NK-92 treated with Interleukin-12 subunit alpha and Interleukin-12 subunit beta, amount 100 ng/mL, for 24 hours (cell line): ENCODE measurements at places on chromosomes 3 and 15.

GRCh38 chr15:28167042-28167441 is 67.9 kb upstream of the OCA2 start:
- DNase-seq: no peak

- no peak for DNase-seq
These were observed 31.0 kb upstream of the DLG1 start for GRCh38 chr3:197329382-197329781.

GRCh38 chr3:54964081-54964480 is 36.2 kb upstream of the LRTM1 start:
- no peak for DNase-seq

- no peak for DNase-seq
These were observed 44.9 kb upstream of the ZNF385D start for GRCh38 chr3:21795921-21796320.

- DNase-seq: no peak
These were observed 28.6 kb upstream of the UBE2E2 start for GRCh38 chr3:23174426-23175039.
